Hematopoietic multipotent progenitor cell treated with erythropoietin and hydrocortisone succinate and interleukin-3 and kit ligand, for 6 days (in vitro differentiated cells): ENCODE measurements at places on chromosomes 6 and 20.

GRCh38 chr6:124822721-124823120, 139.5 kb upstream of the RNF217 start:
- no peak for DNase-seq

GRCh38 chr20:16708602-16709001, 21.2 kb upstream of the SNRPB2 start:
- no peak for DNase-seq

DNA sequence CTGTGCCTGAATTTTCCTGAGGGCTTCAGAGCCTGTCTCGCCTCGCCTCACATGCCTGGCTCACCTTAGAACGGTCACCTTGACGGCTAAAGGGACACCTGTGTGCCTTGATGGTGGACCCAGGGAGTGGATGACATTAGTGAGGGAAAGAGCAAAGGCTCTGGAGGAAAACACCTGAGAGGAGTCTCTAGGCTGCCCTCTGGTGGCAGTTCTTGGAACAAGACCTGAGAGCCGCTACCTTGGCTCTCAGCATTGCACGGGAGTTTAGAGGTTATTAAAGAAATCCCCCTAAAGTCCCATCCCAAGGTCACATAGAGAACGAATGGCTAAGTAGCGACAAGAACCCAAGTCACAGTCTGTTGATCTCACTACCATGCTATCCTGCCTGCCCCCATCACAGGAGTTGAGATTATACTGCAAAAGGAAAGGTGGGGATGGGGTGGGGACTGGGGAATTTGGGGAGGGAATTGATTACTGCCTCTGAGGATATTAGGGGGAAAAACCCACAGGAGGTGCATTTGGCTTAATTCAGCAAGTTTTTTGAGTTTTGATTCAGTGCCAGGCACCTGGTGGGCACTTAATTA, 7.9 kb upstream of the CDSN start:
- DNase-seq, result peak; percentile 78

- DNase-seq, result no peak
Observed at GRCh38 chr6:75089921-75090320, 115.9 kb downstream of the COL12A1 start.

DNA sequence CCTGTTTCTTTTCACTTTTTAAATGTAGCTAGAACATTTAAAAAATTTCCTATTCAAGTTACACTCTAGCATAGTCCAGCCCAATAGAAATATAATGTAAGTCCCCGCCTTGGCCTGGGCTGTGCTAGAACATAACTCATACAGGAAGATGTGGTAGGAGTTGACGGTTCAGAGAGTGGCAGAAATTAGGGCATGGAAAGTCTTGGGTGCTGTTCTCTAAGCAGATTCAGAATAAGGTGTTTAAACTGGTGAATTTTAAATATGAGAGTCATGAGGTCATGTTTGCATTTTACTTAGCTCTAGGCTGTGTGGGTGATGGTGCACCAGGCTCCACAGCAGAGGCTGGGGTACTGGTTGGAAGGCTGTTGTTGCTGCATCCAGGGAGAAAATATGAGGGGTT, 256.5 kb downstream of the FARS2 start:
- no peak for DNase-seq

DNA sequence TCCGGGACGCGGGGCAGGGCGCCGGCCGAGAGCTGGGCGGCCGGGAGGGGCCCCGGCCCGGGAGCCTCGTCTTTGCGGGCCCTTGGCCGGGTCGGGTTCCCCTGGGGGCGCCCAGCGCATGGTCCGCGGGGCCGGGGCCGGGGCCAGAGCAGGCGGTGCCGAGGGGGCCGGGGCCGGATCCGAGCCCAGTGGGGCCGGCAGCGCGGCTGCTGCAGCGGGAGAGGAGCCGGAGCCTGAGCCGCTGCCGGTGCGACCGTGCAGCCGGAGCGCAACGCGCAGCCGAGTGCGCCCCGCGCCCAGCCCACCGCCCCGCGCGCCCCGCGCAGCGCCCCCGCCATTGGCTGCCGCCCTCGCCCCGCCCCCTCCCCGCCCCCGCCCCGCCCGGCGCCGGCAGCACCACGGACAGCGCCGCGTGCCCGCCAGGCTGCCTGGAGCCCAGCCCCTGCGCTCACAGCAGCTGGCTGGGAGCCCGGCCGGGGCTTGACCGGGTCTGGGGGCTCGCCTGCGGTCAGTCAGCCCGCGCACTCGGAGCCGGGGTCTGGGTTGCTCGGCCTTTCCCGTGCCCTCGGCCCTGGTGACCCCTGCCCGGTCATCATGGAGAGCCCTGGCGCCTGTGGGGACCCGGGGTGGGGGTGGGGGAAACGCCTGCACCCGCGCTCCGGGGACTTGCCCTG, at the start of gene HRH3:
HRH3 (minus strand) TSS at position 287 of the 674 bp plus-strand sequence. CDS start 308 bp downstream, outside the sequence.
- DNase-seq, result peak; percentile 70

DNA sequence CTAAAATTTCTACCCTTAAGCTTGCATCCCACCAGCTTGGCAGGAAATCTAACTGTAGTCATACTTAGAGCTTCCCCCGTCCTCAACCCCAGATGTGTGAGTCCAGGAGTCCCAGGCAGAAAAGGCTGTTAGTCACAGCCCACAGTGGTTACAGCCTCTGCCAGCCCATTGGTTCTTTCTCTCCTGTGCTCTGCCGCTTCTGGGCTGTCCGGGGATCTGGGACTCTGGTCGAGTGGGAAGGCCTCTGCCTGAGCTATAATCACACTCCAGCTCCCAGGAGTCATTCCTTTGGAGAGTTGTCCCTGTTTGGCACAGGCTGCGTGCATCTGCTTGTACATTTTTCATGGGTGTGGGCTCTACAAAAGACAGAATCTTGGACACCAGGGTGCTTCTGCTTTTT, 45.6 kb upstream of the FYN start:
- no peak for DNase-seq
